ENCODE measurements at places on chromosomes 13 and 19.
A peak's percentile ranks its signal among the peaks of the same experiment; 100 is the strongest.

GRCh38 chr13:55245005-55245644, 1895.6 kb upstream of the PRR20A start:
- DNase-seq, result peak; percentile 0

- no peak for DNase-seq
Observed at GRCh38 chr19:4641132-4641531, 1.8 kb downstream of the TNFAIP8L1 start.

DNA sequence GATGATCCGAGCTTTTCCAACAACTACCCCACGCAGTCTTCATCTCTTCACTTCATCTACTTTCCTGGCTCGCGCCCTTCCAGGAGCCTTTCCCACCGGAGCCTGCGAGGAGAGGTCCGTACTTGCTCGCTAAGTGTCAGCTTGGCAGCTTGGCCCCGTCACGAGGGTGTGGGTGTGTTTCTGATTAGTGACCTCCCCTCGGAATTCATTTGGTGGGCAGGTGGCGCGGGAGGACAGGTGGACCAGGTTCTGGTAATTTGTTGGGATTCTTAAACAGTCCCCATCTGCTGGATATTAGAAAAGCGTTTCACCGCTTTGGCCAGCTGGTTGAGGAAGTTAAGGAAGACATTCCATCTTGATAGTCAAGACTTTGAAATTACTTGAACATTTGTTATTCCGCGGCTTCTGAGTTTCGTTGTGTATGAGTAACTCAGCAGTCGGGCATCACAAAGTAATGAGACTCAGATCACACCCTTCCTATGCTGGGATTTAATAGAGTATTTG, 515 bp downstream of the UFM1 start:
- peak; percentile 67 for DNase-seq

DNA sequence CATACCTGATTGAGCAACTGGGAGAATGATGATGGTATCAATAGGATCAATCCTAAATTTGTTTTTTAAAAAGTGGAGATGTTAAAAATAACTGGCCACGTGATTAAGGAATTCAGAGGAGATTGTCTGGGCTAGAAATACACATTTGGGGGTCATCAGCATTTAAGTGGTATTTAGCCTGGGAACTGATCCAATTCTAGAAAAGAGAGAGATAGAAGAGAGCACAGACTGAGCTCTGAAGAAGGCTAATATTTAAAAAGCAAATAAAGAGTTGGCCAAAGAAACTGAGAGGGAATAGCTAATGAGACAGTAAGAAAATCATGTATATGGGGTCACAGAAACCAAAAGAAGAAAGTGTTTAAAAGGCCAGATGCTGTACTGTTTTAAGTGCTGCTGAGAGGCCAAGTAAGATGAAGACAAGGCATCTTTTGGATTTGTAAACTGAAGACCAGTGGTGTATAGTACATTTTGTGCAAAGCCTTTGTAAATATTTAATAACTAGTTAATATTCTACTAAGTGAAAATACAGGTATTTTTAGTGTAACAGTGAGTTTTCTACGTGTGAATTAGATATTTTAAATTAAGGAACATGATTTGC, 40.2 kb downstream of the UBL3 start:
- peak; percentile 13 for DNase-seq

GRCh38 chr13:40657307-40657706, 9.1 kb downstream of the FOXO1 start:
- no peak for DNase-seq

GRCh38 chr19:52115526-52116053, 20.0 kb upstream of the ZNF841 start:
- DNase-seq, result no peak

DNA sequence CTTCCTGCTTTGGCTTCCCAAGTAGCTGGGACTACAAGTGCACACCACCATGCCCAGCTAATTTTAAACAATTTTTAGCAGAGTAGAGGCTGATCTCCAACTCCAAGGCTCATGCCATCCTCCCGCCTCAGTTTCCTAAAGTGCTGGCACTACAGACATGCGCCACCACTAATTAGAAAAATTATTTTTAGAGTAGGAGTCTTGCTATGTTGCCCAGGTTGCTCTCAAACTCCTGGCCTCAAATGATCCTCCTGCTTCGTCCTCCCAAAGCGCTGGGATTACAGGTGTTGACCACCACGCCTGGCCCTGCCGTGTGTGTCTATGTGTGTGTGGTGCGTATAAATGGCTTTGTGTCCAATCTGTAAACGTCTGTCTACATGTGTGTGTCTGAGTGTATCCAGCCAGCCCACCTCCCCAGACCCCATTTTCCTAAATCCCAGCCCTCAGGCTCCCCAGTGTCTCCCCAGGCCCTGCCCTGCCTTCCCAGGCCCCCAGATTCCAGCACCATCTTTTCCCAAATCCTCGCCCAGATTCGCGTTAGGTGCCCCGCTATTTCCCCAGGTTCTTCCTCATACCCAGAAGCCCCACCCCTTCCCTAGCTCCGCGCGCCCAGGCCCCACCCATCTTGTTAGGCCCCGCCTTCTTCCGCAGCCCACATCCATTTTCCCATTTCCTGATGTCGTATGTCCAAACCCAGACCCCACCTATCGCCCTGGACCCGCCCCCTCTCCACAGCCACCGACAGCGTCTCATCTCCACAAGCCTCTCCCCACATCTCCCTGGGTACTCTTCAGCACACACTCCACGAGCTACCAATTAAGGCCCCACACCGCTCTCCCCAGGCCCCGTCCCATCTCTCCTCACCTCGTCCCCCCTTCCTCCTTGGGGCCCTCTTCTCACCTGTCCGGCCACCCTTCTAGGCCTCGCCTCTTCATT, 24.9 kb downstream of the SLC8A2 start:
- DNase-seq, result no peak

DNA sequence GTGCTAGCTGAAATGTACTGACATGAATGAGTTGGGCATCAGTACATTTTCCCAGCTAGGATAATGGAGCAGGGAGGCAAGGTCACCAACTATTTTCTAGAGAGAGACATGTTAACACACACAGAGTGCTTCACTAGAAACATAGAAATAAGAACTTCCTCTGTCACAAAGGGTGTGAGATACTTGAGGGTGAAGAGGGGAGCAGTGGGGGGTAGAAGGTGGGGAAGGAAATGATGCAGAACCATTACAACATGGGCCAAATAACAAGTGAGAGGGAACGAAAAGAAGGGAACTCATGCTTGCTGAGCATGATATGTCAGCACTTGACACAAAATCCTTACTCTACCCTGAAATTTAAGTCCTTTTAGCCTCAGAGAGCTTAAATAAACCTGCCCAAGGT, 87.8 kb upstream of the RFC3 start:
- peak; percentile 68 for DNase-seq

- DNase-seq, result no peak
Observed at GRCh38 chr13:59691501-59692066, 472.1 kb downstream of the DIAPH3 start.

DNA sequence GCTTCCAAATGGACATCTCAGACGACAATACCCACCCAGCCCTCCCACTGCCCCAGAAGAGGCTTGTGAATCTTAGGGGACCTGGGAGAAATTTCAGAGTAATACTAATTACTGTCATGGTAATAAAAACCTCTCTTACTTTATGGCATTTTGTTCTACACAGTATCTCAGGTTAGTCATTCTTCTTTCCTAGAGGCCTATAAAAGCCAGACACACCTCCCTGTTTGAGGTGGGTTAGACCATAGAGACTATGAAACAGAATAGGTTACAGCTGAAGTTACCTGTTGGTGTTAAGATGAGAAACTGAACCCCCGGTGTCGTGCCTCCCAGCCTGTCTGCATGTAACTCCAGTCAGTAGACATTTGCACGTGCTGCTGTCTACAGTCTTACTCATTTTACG, 113.9 kb downstream of the SLC7A1 start:
- DNase-seq, result no peak

DNA sequence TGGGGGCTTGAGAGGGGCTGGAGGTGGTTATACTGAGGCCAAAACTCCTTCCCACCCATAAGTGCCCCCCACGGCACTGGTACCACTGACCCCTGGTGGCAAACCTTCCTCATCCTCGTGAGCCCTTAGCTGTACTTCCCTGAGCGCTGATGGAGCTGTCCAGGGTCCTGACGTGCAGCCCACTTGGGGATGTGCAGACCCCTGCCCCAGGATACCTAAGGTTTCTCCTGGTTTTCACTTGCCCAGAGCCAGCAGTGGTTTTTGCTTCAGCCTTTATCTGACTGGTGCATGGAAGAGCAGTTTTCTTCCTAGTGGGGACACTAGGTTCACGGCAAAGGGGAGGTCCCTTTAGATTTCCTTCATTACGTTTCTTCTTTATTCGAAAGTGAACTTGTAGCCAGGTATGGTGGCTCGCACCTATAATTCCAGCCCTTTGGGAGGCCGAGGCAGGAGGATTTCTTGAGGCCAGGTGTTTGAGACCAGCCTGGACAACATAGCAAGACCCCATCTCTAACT, 28.7 kb upstream of the KCTD15 start:
- peak; percentile 22 for DNase-seq

DNA sequence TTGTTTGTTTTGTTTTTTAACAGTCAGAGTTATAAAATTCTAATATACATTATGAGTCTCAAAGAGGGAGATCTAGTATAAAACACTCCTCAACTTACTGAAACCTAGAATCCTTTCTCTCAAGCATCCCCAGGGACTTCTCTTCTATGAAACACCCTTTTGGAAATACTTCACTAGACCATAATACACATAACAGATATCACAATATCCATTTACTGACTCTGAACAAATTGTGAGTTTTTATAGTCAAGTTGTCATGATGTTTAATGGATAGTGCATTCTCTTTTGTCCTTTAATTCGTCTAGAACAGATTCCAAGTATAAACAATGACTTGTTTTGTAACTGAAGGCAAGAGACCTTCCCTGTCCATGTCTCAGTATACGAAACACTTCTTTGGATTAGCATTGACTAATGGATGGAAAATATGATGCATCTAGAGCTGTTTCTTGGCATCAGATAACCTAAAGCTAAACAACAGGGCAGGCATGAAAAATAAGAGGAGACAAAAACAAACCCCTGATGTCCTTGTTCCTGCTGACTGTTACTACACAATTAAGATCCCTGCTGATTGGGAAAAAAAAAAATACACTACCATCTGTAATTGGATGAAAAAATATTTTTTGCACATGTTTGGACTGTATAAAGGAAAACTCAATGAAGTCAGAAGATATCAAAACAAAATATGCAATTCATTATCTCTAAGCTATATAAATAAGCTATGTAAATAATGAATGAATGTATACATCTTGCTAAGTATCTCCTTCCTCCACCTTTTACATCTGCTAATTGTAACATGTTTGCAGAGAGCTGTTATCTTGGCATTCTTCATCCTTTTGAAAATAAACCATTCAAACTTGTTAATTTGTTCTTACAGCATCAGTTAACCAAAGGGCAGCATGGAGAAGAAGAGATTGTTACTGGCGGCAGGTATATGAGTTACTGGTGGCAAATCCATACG, 214.2 kb downstream of the LACC1 start:
- no peak for DNase-seq

DNA sequence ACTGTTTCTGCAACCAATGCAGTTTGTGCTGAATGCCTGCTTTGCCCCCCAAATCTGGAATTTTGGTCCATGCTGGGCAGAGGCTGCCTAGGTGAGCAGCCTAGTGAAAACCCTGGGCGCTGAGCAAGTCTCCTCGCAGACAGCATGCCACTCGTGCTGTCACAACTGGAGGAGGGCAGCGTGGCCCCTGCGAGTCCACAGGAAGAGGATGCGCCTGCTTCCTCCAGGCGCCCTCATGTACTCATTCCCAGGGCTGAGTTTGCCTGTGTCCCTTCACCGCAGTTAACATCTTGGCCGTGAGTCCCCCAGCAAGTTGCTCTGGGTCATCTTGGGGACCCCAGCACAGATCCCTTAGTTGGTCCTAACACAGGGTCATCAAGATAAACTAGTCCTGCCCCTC, 26.2 kb upstream of the TMEM160 start:
- no peak for DNase-seq

GRCh38 chr13:46313024-46313423, 74.0 kb downstream of the RUBCNL start:
- DNase-seq, result no peak

DNA sequence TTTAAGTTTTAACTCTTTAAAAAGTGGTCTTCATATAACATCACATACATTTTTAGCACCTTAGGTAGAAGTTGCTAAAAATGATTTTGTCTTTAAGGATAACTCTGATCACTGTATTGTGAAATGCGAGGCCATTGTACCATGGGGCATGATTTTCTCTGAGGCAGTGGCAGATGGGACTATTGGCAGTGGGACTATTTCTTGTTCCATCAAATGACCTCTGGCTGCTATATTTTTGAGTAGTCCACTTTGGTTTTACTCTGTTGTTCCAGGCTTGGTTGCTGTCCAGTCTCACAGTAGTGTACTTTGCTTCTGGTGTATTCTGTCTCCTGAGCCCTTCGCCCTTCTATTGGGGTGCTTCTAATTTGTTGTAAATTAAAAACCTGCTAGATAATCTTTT, 156.5 kb downstream of the ATP8A2 start:
- no peak for DNase-seq

DNA sequence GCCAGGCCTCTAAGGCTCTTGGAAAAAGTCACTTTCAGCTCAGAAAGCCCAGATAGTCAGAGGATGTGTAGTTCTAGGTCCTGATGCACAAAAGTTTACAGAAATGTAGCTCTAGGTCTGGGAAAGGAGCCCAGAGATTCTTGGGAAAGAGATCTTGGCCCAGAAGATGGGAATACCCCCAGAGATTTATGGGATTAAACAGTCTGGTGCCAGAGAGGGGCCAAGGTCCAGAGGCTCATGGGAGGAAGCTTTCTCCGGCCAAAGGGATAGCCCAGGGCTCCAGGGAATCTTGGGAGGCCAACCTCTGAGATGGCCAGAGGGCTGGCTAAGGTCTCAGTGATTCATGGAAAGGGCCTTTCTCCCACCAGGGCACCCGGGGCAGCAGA, 15.2 kb downstream of the BCAT2 start:
- DNase-seq, result no peak

DNA sequence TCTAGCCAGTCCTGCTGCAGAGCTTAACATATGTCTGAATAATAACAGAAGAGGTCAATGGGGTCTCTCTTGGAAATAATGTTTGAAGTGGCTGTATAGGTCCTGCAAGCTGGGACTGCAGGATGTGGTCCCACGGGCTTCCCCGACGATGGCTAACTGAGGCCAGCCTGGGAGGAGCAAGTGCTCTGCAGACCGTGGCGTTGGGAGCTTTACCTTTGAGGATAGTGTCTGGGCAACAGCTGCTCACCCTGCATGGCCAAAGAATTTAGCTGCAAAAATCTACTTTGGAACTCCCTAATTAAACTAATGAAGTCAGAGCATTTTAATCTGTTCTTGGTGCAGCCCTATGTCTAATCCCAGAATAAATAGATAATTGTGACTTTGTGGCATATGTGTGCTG, 18.2 kb upstream of the AMER2 start:
- no peak for DNase-seq

- DNase-seq, result no peak
Observed at GRCh38 chr13:39483326-39483725, 119.7 kb downstream of the LHFPL6 start.

- DNase-seq, result no peak
Observed at GRCh38 chr13:57824121-57824520, 192.6 kb downstream of the PCDH17 start.

- no peak for DNase-seq
Observed at GRCh38 chr13:43597599-43597945, 189.2 kb downstream of the ENOX1 start.

DNA sequence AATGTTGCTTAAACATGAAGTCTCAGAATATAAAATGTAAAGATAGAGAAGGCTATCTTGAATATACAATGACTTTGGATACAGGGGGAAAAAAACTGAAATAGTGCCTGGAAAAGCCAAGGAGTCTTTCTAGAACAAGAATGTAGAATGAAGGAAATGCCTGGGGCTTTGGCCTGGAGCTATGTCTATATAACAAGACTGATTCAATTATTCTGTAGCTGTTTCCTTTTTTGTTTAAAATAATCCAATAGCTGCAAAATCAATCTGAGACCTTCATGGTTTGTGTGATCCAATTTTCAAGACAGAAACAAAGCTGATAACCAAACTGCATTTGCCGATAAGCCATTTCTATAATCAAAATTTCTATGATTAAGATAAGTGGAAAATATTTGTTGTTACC, 530.9 kb upstream of the NBEA start:
- DNase-seq, result no peak
